ENCODE measurements at places on chromosomes 11 and 22.

- DNase-seq: no peak
These were observed 39.3 kb downstream of the ZNRF3 start for GRCh38 chr22:28922540-28923244.

DNA sequence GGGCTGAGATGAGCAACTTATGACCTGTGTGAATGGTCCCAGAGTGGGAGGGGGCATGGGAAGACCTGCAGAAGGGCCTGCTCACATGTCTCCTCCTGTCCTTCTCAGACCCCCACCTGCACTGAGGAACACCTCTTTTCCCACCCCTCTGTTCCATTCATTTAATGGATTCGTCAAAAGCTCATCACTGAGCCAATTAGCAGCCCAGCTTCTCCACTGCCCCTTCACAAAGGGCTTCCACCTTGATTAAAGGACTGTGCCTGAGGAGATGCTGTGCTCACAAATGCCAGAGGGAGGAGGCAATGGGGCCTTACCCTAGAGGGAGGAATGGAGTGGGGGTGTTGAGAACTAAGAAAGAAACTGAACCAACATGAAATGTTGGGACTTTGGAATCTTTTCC is 14.0 kb upstream of the CDON start:
- no peak for DNase-seq

GRCh38 chr11:26018336-26018735 is 313.6 kb upstream of the ANO3 start:
- DNase-seq: no peak

DNA sequence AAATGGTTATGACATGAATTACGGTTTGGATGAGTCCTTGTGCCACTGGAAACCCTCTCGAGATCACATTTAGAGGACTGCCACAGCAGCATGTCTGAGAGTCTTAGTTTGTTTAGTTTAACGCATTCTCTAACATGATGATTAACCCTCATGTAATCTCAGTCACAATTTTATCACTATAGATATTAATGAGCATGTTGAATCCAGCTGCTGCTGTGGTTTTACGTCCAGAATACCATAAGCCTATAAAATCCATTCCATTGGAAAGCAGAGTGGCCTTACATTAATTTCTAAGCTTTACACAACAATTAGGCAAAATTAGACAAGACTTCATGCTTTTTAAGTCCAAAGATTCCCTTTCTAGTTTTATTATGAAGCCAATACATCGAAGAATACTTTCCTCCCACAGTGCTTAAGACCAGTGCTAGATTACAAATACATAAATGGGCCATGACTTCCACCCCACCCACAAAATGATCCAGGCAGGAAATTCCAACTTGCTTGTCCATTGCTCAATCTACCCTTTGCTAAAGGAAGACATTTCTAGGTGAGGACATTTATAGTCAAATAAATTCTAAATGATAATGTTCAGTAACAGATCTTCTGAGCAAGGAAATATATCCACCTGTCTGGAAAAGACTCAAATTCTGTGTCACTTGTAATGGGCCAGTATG is 3.5 kb upstream of the ELMOD1 start:
- no peak for DNase-seq

GRCh38 chr11:62446091-62446490 is 27.3 kb downstream of the SCGB1A1 start:
- DNase-seq: no peak

GRCh38 chr11:64846998-64847666 is 2.7 kb upstream of the CDC42BPG start:
- peak; percentile 75 for DNase-seq

DNA sequence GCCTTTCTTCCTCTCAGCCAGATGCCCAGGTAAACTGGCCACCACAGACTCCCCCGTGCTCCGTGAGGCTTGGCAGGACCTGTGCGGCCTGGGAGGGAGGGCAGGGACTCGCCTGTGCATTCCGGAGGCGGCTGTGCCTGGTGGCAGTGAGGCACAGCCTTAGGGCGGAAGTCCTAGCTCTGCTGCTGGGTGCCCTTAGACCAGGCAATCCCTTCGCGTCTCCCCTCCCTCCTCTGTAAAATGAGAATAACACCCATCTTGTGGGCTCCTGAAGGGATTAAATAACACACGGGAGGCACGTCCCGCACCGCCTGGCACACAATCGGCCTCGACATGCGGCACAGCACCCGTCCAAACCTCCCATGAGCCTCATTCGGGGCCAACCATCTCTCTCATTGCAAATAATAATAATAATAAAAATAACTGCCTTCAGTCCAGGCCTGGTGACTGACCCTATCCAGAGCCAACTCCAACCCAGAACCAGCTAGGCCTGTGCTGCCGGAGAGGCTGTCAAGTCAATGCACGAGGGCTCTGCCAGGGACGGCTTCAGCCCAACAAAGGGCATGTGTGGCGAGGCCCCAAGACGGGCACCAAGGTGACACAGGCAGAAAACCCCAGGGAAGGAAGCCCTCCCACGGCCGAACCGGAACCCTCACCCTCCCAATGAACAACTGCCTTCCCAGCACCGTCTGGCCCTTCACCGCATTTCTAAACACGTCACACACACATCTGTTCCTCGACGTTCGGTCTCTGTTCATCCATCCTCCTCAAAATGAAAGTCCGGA is 8.2 kb downstream of the LTO1 start:
- no peak for DNase-seq

GRCh38 chr22:47380692-47381091 is 618.2 kb downstream of the TBC1D22A start:
- DNase-seq: no peak

DNA sequence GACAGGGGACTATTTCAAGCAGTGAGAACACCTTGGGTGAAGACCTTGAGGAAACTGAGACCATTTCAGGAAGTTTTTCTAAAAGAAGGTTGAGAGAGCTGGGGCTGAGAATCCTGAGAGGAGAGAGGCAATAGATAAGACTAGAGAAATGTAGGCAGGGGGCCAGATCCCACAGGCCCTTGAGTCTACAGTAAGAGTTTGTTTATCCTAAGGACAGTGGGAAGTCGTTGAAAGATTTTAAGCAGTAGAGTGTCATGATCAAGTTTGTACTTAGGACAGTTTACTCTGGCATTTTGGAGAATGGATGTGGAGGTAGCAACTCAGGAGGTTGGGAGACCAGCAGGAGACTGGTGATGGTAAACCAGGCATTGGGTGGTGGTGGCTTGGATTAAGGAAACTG is 17.1 kb downstream of the HSD17B12 start:
- DNase-seq: no peak

- no peak for DNase-seq
These were observed 55.2 kb downstream of the ST3GAL4 start for GRCh38 chr11:126410649-126411048.

DNA sequence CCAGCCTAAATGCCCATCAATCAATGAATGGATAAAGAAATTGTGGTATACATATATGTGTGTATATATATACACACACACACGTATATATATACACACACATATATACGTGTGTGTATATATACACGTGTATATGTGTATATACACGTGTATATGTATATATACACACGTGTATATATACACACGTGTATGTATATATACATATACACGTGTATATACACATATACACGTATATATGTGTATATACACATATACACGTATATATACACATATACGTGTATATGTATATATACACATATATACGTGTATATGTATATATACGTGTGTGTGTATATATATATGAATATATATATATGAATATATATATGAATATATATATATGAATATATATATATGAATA is 54.1 kb downstream of the C2CD3 start:
- no peak for DNase-seq

- DNase-seq: no peak
These were observed 197.0 kb downstream of the FAM181B start for GRCh38 chr11:82536706-82537105.

DNA sequence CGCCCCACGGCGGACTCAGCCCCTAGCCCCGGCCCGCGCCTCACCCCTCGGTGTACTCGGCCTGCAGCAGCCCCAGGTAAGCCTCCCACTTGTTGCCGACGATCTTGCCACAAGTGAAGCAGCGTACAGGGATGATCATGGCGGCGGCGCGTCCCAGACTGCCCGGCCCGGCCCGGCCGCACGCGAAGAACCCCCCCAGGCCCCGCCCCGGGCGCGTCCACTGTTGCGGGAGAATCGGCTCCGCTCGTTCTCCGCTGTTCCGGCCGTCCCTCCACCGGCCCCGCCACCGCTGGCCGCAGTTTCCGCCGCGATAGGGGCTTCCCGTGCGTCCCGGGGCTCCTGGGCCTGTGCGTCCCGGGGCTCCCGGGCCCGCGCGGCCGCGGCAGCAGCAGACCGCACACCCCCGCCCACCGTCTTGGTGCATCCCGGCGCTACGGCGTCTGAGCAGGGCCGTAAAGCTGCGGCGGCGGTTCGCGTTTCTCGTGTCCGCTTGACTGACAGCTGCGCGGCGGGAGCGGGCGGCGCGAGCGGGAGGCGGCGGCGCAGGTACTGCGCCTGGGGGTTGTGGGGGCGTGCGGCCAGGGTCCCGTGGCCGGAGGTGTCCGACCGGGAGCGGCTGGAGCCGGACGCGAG is at the start of the genes POLR2L and TSPAN4:
Gene POLR2L, minus strand, starts transcription at position 160 of the 633 bp plus-strand sequence. Its CDS starts 21 bp downstream, at position 139.
Gene TSPAN4, plus strand, starts transcription at position 483 of the 633 bp plus-strand sequence. CDS start 7,453 bp downstream, outside the sequence.
- DNase-seq: peak; percentile 81
